Activated CD4-positive, alpha-beta T cell treated with anti-CD3 and anti-CD28 coated beads for 36 hours (primary cell): ENCODE measurements at places on chromosomes 3 and 15.
A peak's percentile ranks its signal among the peaks of the same experiment; 100 is the strongest.

- DNase-seq = no peak
Observed at GRCh38 chr15:70428211-70428822, 330.6 kb upstream of the TLE3 start.

GRCh38 chr15:67085818-67086636, 20.6 kb downstream of the SMAD3 start:
- peak; percentile 53 for DNase-seq

GRCh38 chr3:176584413-176585176, 612.7 kb downstream of the TBL1XR1 start:
- DNase-seq = no peak

GRCh38 chr3:117761703-117762620, 1052.4 kb downstream of the TUSC7 start:
- DNase-seq = no peak

DNA sequence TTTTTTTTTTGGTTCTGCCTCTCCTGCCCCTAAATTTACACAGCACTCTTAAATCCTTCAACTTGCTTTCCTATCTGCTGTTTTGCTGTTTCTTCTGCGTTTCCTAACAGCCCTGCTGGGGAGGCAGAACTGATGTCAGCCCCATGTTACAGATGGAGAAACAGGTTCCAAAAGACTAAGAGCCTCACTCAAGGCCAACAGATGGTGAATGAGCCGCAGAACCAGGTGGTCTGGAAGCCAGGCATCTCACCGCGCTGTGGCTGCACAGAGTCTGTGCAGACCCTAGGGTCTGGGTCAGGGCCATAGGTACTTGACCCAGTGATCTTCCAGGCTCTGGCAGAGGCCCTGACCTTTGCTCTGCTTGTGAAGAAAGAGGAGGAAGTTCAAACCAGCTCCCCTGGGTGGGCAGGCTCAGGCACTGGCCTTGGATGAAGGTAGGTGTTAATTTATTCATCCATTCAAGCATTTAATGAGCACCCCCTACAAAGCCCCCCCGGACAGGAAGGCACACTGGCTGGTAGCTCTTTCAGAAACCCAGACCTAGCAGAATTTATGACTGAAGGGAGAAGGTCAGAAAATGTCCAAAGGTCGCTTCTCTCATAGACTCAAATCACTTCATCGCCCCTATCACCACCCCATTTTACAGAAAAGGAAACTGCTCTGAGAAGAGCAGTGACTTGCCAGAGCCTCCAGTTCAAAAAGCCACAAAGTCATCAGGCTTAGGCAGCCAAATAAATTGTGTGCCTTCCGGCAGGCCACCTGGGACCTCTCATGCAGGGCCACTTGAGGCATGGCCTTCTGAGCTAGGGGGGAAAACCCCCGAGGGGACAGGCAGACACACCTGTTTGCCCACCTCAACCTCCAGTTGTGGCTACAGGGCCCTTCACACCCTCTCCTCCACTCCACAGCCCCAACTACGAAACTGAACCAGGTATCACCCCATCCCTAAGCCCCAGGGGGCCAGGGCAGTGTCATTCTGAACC, 2.7 kb downstream of the CHDH start:
- DNase-seq = no peak

GRCh38 chr15:32870240-32871033, 152.6 kb downstream of the GREM1 start:
- DNase-seq = peak; percentile 11

DNA sequence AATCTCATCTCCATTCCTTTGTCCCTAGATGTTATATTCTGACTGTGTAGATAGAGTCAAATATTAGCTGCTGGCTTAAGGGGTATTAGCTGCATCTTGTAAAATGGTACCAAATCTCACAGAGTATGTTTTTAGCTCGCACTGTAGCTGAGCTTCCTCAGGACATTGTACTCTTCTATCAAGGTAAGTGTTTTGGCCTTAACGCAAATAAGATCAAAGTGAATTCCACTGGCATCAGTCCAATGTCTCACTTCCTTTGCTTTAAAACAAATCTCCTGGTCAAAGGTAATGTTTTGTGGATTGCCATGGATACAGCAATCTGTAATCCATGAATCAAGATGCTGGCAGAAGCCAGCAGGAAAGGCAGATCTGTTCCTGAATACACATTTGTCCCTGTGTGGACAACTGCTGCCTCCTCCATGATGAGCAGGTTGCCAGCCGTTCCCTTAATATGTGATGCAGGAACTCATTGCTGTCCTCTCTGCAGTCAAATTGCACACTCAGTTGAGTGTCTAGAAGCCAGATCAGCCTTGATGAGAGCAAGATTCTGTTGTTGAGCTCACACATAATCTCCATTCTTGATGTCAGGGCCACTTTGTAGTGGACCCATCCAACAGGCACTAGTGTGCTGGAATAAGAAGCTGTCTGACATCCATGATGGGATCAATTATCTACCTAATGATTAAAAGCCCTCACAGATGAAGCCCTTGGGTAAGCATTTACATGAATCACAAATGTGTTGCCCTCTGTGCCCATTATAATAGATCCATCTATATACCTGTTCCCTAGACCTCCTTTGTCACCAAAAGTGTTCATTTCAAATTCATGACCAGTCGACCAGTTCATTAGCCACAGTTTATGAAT, 96.6 kb upstream of the AGTR1 start:
- no peak for DNase-seq

DNA sequence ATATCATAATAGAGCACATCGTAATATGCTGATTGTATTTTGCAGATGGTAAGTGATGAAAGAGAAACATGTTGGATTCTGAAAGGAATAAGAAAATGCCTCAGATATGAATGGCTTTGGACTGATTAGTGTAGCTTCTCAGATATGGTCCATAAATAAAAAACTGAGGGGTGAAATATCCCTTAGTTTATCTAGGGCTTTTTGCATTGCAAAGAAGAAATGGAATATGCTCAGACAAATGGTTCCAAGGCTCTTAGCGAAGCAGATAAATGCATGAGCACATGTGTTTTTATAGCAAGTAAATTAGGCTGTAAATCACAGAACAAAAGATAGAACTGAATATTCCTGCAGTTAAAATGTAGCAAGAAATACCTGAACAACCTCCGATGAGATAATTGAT, 820.9 kb upstream of the GRM7 start:
- no peak for DNase-seq

DNA sequence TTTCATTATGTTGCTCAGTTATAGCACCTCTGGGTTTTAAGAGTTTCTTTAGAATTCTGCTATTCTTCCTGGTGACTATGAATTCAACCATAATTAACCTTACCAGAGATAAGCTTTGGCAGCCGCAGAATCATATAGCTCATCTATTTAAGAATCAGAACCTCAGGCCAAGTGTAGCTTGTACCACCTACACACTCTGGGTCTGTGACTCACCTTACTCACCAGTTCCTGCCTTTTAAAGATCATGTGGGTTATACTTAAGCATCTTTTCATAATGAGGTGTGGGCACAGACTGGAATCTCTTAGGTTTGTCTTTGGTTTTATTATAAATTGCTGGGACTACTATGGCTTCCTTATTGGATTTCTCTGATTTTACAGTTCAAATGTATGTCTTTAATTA, 21.9 kb downstream of the CDV3 start:
- peak; percentile 58 for DNase-seq

- no peak for DNase-seq
Observed at GRCh38 chr3:153245661-153246060, 83.6 kb downstream of the RAP2B start.

- DNase-seq = no peak
Observed at GRCh38 chr3:11138371-11138770, 15.9 kb upstream of the HRH1 start.

GRCh38 chr3:86914670-86915069, 76.3 kb downstream of the VGLL3 start:
- DNase-seq = no peak

DNA sequence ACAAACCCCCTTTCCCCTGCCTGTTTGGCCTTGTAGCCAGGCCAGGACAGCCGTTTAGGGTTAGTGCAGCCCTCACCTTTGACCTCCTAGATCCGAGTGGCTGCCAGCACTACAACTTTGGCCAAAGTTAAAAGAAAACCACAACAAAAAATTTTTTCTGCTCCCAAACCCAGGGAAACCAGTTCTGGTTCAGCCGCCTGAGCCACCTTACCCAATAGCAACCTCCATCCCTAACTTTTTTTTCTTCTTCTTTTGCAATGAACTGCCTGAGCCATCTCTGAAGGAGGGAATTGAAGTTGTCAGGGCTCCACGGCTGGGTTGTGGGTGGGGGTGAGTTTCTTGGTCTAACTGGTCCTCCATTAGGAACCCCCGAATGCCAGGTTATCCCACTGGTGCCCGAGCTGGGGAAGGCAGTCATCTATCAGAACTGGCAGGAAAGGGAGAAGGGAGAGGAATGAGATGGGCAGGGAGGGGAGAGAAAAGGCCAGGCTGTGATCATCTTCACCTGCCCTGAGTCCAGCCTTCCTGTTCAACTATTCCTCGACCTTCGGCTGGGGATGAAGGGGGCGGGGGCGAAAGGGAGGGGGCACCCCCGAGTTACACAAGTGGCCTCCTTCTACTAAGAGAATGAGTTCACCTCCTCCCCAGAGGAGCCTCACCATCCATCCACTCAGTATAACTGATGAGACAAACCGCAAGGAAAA, 6.2 kb upstream of the NR2F2 start:
- no peak for DNase-seq

DNA sequence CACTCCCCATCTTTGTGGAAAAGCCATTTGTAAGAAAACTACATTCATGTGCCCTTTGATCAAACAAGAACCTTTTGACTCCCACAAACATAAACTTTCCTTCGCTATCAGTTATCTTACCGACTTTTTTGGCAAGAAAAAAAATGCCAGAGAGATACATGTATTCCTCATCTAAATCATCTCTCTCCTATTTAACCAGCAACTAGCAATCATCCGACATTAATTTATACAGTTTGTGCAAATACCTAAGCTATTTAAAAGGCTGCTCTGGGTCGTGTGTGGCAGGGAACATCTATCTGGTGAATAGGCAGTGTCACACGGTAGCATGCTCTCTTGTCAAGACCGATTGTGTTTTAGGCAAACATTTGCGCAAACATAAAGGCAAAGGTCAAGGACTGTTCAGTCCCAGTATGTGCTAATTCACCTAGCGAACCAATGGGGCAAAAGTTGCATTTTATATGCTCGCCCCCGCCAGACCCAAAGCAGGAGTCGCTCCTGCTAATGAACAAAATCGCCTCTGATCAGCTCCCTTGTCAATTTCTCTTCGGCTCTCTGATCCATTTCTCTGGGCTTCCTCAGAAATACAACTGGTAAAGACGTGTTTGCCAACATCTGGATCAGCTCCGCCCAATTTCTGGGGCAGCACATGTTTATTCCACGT, 37.7 kb downstream of the ZIC4 start:
- DNase-seq = no peak

- DNase-seq = no peak
Observed at GRCh38 chr15:64180235-64180824, 17.5 kb upstream of the PPIB start.

DNA sequence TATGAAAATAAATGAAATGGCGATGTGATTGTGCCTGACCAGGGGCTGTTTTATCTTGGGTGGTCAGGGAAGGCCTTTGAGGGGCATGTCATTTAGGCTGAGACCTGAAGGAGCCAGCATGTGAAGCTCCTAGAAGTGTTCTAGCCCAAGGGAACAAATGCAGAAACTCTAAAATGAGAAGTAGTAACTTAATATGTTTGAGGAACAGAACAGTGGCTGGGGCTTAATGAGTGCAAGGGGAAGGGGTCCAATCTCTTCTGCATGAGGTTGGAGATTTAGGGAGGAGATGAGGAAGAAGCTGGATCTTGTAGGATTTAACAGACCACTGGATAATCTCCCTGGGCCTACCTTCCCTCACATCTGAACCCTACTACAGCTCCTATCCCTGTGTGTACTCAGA, 110.5 kb downstream of the AKAP13 start:
- DNase-seq = no peak

- no peak for DNase-seq
Observed at GRCh38 chr3:22115581-22115980, 364.6 kb upstream of the ZNF385D start.

GRCh38 chr15:79673416-79674123, 223.2 kb downstream of the MTHFS start:
- peak; percentile 49 for DNase-seq

DNA sequence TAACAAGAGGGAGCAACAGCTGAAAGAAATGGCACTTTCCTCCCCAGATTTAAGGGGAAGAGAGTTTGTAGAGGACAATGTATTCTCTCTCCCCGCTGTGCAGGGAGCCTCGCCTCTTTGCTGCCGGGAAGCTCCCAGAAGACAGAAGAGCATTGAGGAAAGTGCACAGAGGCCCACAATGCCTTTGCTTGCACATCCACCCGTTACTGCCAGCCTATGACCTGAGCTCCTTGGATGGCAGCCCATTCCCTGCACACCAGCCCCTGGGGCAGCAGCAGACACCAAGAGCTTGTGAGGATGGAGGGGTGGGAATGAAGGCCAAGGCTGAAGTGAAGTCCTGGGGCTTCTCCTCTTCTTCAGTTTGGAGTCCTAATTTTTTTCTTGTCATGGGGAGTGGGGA, 67.0 kb downstream of the CLDN11 start:
- no peak for DNase-seq

GRCh38 chr3:114417675-114418074, 123.8 kb downstream of the TIGIT start:
- no peak for DNase-seq

- no peak for DNase-seq
Observed at GRCh38 chr15:84391191-84391590, 155.6 kb downstream of the GOLGA6L4 start.

DNA sequence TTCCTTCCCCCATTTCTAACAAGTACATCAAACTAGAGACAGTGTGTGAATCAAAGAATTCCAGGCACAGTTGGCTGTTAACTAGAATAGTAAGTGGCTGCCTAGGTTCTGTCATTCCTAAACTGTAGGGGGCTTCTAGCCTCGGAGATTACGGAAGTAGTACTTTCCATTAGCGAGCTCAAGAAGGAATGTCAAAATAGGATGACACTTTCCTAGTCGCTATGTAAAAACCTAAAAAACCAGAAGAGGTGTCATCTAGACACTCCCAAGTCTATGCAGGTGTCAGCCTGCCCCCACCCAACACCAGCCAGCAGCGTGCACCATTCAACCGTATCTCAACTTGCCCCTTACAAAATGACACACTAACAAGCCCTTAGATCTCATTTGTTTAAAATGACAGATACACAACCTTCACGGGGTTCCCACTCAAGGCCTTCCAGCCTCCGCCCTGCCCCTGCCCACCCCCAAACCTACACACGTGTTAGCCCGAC, 874 bp downstream of the INO80 start:
- no peak for DNase-seq

- no peak for DNase-seq
Observed at GRCh38 chr15:52080031-52080430, 32.5 kb downstream of the BCL2L10 start.

GRCh38 chr3:124248471-124249028, 256.6 kb upstream of the ROPN1 start:
- no peak for DNase-seq

- DNase-seq = no peak
Observed at GRCh38 chr3:62237286-62237948, 135.9 kb downstream of the FEZF2 start.

GRCh38 chr3:1664266-1664665, 434.4 kb upstream of the CNTN4 start:
- DNase-seq = no peak
